Stimulated activated CD4-positive, alpha-beta T cell treated with anti-CD3 and anti-CD28 coated beads, Interleukin-15, amount 100 ng/mL, for 1 hour (primary cell): ENCODE measurements at places on chromosomes 7 and 10.

DNA sequence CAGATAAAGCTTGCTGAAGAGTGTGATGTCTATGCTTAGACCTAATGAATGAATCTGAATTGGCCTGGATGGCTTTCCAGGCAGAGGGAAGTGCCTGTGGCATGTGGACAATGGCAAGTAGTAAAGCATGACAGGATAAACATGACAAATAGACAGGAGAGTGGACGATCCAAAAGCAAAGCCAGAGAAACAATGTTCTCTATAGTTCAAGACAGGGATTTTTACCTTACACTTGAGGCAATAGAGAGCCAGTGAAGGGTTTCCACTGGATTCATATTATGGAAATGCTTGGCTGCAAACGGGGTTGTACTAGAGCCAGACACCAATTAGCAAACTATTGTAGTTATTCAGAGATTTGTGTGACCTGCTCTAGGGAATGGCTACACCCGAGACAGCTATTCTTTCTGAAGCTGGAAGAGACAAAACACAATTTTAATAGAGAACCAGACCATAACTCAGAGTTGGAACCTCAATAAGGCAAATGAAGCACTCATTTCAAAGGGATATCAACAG lies 2.3 kb downstream of the AGMO start:
- no peak for DNase-seq

DNA sequence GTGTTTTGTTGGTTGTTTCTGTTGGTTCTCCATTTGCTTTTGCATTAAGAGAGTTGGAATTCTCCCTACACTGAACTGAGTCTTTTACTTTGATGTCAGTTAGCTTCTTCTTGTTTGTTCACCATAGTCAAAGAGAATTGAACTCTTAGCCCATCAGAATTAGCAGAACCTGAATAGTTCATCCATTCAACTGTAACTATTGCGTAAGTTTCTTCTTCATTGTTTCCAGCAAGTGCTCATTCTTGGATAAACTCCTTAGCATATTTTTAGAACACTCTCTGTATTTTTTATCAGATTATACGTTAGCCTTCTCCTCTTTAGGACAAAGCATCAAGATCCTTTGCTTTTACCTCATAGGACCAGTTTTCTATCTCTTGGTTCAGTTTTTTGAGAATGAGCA lies 128.4 kb upstream of the RAB11FIP2 start:
- DNase-seq, result no peak

- DNase-seq, result no peak
Measured at GRCh38 chr7:45983720-45984255, 62.7 kb upstream of the IGFBP3 start.

GRCh38 chr10:8431511-8431910 lies 377.0 kb downstream of the GATA3 start:
- DNase-seq, result no peak

DNA sequence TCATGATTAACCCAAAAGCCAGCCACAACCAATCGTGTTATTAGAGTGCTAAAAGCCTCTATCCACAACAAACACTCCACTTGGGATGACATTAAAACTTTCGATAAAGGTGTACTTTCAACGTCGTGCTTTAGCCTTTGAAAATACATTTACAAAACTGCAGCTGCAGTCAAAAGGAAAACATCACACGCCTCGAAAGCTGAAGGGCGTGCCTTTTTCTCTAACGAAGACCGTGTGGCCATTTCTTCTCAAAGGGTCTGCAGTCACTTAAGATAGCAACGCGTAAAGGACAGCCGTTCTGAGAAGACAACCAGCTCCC lies 1.1 kb downstream of the ARHGAP12 start:
- no peak for DNase-seq

- no peak for DNase-seq
Measured at GRCh38 chr7:135414850-135415439, 95.0 kb downstream of the CNOT4 start.

DNA sequence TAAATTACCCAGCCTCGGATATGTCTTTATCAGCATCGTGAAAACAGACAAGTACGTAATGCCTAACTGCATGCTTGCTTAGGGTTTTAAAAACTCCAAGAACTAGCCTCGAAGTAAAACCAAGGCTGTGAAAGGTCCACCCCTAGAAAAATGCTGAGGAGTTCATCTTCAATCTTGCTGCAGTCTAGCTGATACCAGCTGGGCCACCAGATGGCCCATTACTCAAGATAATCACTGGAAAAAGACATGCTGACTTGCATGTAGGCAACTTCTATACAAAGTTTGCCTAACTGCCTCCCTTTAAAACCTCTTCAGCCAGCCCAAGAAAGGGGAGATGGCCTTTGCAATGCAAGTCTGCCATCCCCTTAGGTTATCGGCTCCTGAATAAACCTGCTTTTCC lies 614.1 kb downstream of the GALNT17 start:
- DNase-seq, result no peak

GRCh38 chr10:78217336-78217735 lies 183.7 kb downstream of the RPS24 start:
- DNase-seq, result no peak

DNA sequence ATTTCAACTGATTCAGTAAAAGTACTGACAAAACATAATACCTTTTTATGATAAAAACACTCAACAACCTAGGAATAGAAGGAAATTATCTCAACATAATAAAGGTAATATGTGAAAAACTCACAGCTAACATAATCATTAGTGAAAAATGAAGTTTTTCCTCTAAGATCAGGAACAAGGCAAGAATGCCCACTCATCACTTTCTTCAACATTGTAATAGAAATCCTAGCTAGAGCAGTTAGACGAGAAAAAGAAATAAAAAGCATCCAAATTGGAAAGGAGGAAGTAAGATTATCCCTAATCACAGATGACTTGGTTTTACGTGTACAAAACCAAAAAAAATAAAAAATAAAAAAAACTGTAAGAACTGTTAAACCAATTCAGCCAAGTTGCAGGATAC lies 58.6 kb downstream of the R3HCC1L start:
- DNase-seq, result no peak

GRCh38 chr7:18890885-18891621 lies 226.4 kb downstream of the TWIST1 start:
- DNase-seq, result no peak

- no peak for DNase-seq
Measured at GRCh38 chr7:105797652-105798051, 78.7 kb downstream of the ATXN7L1 start.

DNA sequence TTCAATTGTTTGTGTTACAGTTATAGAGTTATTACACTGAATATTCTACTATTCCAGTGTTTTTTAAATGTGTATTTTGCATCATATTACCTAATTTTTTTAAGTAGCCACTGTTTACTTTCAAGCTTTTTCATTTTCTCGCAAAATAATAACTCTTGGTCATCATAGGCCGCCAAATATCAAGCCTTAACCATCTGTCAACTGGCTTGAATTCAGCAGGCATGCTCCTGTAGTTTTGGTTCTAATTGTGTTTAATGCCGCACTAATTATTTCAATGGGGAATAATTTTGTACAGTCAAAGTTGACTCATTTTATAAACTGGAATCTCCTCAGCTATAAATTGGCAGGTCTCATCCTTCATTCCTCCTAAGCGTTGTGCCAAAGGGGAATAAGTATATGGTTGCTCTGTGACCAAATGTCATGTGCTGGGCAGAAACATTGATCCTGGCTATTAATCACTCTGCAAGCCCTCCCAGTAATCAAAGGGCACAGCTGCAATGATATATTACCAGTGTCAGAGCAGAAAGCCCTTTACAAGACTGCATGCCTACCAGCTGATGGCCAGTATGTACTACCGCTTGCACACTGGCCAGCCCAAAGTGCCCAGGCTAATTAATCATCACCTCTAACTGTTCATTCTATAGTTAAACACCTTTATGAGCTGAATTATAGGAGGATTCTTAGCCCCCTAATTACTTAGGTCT lies 74.8 kb downstream of the SKAP2 start:
- DNase-seq, result no peak

GRCh38 chr7:143439866-143440265 lies 3.4 kb upstream of the TAS2R60 start:
- no peak for DNase-seq

DNA sequence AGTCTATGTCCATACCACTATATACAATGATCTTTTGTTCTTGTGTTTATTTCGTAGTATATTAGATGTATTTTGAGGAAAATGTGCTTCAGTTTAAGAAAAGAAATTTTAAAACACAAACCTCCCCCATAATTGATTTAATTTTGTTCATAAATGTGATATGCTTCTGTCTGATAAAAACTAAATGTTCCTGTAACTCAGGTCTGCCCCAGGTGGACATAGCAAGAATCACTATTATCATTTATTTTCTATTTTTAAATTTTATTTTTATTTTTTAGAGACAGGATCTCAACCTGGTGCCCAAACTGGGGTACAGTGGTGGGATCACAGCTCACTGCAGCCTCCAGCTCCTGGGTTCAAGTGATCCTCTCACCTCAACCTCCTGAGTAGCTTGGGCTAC lies 43.2 kb downstream of the BEND7 start:
- no peak for DNase-seq

- no peak for DNase-seq
Measured at GRCh38 chr10:26810435-26811026, 50.2 kb downstream of the ABI1 start.

GRCh38 chr10:68079434-68079833 lies 4.4 kb upstream of the HERC4 start:
- no peak for DNase-seq

GRCh38 chr10:13853854-13854253 lies 267.1 kb downstream of the PRPF18 start:
- no peak for DNase-seq

GRCh38 chr7:99011341-99011705 lies 132.6 kb downstream of the SMURF1 start:
- no peak for DNase-seq

- DNase-seq, result no peak
Measured at GRCh38 chr7:15801041-15801440, 114.6 kb upstream of the MEOX2 start.

- no peak for DNase-seq
Measured at GRCh38 chr10:48309711-48310226, 3.3 kb downstream of the MAPK8 start.

DNA sequence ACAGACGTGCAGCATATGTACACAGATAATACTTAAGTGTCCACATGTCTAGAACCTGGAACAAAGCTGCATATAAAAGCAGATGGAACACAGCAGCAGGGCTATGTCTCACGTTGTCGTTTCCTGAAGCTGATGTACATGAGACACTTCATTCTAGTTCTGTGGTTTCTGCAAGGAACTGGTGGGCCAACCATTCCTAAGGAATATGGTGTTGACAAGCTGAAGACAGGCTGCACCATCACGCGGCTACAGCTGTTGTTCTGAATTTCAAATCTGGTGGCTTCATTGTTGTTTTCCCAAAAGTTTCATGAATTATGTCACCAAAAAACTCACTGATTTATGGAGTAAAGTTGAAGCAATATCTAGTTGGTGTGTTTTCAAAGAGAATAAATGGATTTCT lies 33.7 kb downstream of the PRKAG2 start:
- DNase-seq, result no peak

- no peak for DNase-seq
Measured at GRCh38 chr7:101287032-101287431, 34.6 kb downstream of the IFT22 start.

- DNase-seq, result no peak
Measured at GRCh38 chr7:90701771-90702170, 105.7 kb downstream of the CDK14 start.

DNA sequence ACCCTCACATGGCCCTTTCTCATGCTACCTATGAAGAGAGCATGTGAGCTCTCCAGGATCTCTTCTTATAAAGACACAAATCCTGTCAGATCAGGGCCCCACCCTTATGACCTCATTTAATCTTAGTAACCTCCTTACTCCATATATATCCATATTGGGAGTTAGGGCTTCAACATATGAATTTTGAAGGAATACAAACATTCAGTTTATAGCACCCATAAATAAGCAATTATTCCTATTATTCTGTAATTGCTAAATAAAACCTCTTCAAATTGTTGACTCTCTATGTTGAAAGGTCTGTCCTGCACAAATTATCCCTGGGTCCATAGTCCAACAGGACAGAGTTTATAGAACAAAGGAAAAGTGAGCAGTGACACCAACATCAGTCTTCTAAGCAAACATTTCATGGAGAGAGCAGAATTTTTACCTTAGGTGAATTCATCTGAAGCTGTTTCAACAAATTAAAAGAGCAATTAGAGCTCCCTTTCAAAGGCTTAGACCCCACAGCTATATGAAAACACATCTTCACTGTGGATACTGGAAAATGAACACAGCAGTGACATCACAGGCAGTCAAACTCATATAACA lies 12.2 kb downstream of the DOCK4 start:
- no peak for DNase-seq

- no peak for DNase-seq
Measured at GRCh38 chr7:159154243-159154642, 9.6 kb upstream of the VIPR2 start.

- no peak for DNase-seq
Measured at GRCh38 chr7:157281221-157281998, 55.4 kb upstream of the DNAJB6 start.

GRCh38 chr10:128087884-128088709 lies 38.1 kb downstream of the MKI67 start:
- DNase-seq, result no peak

DNA sequence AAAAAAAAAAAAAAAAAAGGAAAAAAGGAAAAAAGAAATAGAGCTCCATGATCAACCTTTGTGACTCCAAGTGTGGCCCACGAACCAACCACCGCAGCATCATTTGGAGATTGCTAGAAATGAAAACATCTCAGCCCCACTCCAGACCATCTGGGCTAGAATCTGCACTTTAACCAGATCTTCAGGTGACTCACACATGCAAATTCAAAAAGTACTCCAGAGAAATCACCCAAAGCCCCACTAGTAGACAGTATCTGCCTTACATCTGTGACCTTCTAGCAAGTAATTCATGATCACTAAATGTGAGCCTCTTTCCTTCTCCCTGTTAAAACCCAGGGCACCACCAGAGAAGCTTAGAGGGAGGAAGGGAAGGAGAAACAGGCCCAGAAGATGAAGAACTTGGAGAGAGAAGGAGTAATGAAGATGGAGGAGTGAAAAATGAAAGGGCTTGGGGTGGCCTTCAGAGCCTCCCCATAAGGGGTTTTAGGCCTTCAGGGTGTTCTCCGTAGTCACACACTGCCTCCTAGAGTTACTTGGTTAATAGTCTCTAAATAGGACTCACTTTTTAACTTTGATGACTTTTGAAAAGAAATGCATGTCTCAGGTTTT lies 94.0 kb downstream of the SLC37A3 start:
- no peak for DNase-seq
